ENCODE measurements at places on chromosomes 7 and 10.

GRCh38 chr10:99814143-99814542, 31.7 kb downstream of the ABCC2 start:
- no peak for DNase-seq

GRCh38 chr10:32893434-32893833, 64.6 kb downstream of the ITGB1 start:
- peak; percentile 33 for DNase-seq

DNA sequence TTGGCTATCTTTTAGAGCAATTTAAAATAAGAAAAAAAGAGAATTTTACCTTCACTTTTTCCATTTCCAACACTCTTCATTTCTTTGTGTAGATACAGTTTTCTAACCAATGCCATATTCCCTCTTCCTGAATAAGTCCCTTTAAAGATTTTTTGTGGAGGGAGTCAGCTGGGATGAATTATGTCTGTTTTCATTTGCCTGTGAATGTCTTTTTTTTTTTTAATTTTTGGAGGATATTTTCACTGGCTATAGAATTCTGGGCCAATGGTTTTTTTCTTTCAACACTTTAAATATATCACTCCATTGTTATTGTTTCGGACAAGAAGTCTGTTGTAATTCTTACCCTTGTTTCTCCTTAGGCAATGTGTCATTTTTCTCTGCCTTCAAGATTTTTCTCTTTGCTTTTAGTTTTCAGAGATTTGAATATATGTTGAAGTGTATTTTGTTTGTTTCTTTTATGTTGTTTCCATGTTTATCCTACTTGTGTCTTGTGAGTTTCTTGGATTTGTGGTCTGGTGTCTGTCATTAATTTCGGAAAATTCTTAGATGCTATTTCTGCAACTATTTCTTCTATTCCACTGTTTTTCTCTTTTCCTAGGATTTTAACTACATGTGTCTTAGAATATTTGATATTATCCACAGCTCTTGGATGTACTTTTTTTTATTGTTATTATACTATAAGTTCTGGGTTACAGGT, 20.0 kb upstream of the CXCL12 start:
- DNase-seq: no peak

DNA sequence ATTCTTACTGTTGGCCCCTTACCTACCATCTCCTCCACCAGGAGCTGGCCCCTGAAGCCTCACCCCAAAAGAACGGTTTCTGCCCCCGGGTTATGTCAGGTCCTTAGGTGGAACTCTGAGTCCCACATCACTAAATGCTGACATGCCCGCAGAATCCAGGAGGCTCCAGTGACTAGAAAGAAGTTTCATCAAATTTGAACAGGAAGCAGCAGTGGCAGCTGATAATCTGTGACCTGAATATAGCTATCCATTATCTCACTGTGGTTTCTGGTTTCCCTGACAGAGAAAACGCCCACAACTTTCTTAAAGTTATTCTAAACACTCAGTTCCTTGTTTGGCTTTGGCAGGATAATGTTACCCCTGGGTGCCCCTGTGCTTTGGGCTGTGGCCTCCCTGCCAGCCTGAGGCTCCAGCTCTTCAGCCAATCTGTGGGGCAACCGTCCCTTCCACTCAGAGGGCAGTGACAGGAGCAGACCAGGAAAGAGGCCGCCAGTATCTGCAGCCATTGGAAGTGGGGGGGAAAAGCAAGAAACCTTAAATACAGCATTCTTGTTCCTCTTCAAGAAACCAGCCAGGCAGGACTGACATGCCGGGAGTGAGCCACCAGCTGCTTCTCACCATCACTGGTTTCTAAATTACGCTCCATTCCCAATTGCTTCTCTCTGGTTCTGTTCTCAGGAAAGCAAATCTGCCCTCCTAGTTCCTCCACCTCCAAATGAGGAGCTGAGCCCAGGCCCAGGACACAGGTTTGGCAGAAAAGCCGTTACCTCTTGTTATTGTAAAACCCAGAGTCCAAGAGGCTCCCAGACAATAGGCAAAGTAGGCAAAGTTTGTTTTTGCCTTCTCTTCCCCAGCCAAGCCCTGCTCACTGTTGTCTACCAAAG, 41.2 kb upstream of the VCL start:
- DNase-seq: peak; percentile 93

GRCh38 chr10:88292185-88292514, 291.0 kb downstream of the RNLS start:
- no peak for DNase-seq

GRCh38 chr10:69571618-69572158, 1.5 kb downstream of the NEUROG3 start:
- no peak for DNase-seq

All from hematopoietic multipotent progenitor cell treated with erythropoietin and hydrocortisone succinate and interleukin-3 and kit ligand, for 8 days (in vitro differentiated cells).